ENCODE measurements at places on chromosomes 1 and 21.

GRCh38 chr1:78790174-78790573 lies 140.5 kb downstream of the IFI44 start:
- DNase-seq, result no peak

GRCh38 chr1:213685992-213686582 lies 301.7 kb upstream of the PROX1 start:
- no peak for DNase-seq

- no peak for DNase-seq
Observed at GRCh38 chr1:60063561-60063960, 10.0 kb downstream of the C1orf87 start.

GRCh38 chr1:244011271-244011670 lies 39.8 kb upstream of the ZBTB18 start:
- no peak for DNase-seq

DNA sequence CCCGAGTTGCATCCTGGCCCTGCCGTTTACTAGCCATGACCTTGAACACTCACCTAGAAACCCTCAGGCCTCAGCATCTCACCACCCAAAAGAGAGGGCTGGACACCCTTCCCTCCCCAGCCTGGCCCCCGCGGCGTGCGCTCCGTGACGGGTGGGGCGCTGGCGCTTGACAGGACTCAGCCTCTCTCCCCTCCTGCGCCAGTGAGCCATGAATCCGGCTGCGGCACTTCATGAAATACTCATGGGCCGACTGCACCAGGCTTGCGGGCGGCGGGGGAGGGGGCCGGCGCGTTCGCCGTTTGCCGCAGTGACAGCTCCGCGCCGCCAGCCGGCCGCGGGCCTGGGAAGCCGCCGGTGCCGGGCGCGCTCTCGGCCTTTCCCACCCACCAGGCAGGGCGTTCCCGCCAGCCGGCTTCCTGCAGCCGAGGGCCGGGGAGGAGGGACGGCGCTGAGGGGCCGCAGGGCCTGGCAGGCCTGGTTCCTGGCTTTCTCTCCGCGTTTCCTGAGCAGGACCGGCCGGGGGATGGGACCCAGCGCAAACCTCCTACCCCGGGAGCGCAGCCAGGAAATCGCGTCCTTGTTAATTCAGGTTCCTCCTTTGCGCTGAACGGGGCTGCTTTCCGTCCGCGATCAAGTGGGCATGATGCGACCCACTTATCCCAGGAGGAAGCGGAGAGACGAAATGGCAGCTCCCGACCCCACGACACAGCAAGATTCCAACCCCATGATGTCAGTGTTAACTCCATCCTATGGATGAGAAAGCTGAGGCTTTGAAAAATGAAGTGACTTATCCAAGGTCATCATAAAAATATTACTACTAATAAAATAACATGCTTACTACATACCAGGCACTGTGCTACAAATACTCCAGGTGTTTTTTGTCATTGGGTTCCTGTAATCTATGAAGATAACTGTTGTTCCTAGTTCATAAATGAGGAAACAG lies 9.1 kb upstream of the LUZP1 start:
- DNase-seq, result peak; percentile 94

DNA sequence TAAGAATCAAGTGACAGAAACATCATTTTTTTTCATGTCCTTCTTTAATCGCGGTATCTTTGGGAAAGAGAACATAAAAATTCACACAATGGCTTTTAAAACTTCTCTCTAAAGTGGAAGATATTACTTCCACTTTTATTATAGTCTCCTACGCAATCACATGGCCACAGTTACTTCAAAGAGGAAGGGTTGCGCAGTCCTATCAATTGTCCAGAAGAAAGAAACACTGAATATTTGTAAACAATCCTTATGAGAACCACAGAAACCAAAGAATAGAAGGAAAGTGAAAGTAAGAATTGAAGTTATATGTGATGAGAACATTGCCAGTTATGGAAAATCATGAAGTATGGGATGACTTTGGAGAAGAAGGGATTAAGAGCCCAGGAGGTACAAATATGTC lies 32.6 kb downstream of the CFH start:
- DNase-seq, result no peak

DNA sequence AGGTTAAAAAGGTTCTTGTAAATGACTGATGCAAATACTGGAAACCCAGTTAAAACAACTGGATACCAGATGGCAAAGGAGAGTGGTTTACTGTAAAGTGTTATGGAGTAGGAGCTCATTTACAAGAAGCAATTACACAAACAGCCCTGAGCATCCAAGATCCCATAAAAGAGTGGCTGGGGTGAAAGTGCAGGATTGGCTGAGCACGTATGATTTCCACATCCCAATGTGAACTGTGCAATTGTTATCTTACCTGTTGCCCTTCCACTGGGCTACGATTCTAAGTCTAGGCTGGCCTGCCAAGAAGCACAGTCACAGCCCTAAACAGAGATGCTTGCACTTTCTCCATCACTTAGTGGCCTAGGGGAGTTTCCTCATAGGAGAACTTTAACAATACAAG lies 277.6 kb upstream of the RUNX1 start:
- DNase-seq, result no peak

GRCh38 chr21:18070392-18070791 lies 174.2 kb upstream of the CHODL start:
- no peak for DNase-seq

GRCh38 chr21:29513535-29513934 lies 214.8 kb downstream of the BACH1 start:
- DNase-seq, result no peak

DNA sequence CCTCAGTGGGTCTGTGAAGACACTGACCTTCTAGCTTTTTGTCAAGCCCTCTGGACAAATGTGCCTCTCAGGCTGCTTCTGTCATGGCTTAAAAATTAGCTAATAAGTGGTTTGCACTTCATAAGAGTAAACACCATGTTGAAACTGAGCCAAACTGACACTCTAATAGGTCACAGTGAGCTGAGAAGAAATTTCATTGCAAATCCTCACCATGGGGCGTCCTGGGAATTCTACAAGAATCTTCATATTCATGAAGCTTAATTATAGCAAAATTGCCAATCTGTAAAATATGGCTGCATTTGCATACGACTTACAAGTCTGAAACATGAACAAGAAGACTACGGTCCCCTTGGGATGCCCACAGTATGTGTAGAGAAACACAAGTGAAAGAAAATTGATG lies 188.6 kb downstream of the DSCAM start:
- DNase-seq, result no peak

- DNase-seq, result no peak
Observed at GRCh38 chr1:222329493-222330045, 218.3 kb downstream of the HHIPL2 start.
